ENCODE measurements at places on chromosomes 16 and 17.

GRCh38 chr16:83482545-83483162 is 325.1 kb upstream of the HSBP1 start:
- DNase-seq: no peak

- DNase-seq: no peak
Measured at GRCh38 chr17:82287868-82288801, 14.6 kb upstream of the CSNK1D start.

- DNase-seq: no peak
Measured at GRCh38 chr17:77508047-77508715, 367.4 kb downstream of the SEC14L1 start.

- no peak for DNase-seq
Measured at GRCh38 chr17:78108726-78109488, 19.6 kb downstream of the TMC6 start.

GRCh38 chr17:80319999-80320344 is 59.3 kb downstream of the RNF213 start:
- DNase-seq: no peak

GRCh38 chr17:7108560-7108925 is 6.1 kb downstream of the ASGR2 start:
- DNase-seq: no peak

DNA sequence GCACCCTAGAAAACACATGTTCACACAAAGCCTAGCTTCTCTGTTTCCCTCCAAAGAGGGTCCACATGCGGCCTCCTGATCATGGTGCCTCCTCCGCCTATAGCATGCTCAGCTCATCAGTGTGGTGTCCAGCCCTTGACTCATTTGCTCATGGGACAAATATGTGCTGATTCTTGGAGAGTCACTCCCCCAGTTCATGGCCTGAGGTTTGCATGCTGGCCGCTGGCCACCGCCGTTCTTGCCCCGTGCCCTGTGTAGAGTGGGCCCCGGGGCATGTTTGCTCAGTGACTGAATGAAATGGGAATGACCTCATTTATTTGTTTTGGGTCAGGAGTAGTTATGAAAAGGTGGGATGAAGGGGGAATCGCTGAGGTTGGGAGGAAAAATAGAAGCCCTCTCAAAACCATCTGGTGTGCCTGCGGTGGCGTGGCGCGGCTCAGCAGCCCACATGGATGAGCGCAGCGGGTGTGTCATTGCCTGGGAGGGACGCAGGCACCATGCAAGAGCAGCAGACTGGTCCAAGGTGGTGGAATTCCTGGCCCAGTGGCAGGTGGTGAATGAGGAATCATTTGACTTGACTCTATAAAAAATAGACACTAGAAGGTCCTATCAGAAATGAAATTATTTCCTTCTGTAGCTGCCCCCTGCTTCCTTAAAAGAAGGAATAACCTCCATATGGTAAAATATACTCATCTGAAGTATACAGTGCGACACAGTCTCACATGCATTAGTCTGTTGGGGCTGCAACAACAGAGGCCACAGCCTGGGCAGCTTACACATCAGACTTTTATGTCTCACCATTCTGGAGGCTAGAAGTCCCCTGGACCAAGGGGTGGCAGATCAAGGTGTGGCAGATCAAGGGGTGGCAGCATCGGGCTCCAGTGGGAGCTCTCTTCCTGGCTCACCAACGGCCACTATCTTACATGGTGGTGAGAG is 31.7 kb downstream of the CRISPLD2 start:
- no peak for DNase-seq

GRCh38 chr16:14252860-14253259 is 181.7 kb downstream of the MRTFB start:
- DNase-seq: no peak

GRCh38 chr17:8380049-8380448 is 2.9 kb downstream of the RPL26 start:
- DNase-seq: no peak

DNA sequence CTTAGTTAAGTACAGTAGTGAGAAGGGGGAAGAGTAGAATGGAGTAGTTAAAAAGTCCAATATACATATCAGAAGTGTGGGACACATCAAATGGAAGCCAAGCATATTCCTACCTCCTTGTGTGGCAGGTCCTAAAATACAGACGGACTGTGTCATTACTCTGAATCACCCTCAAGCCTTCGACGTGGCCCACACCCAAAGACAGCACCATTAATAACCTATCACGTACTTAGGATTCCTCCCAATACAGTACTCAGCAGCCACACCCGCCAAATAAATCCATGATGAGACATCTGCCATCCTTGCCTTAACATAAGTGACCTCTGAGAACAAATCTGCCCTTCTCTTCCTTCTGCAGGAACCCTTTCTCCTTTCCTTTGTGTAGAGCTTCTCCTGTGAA is 38.9 kb downstream of the UBE2G1 start:
- DNase-seq: no peak

DNA sequence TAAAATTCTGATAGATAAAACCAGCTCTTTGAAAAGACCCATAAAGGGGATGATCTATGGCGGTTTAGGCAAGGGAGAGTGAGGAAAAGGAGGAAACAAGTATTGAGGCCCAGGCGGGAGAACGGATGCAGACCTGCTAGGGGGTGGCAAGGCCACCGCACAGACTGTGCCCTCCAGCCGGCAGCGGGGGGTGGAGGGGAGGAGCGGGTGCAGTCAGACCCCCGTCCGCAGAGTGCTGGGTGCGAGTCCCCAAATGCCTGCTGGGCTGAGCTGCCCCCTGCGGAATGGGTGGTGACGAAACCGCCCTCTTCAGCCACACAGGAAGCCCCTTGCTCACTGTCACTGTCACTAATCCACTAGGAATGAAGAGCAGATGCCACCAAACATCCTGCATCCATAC is 46.0 kb downstream of the LMF1 start:
- DNase-seq: no peak

DNA sequence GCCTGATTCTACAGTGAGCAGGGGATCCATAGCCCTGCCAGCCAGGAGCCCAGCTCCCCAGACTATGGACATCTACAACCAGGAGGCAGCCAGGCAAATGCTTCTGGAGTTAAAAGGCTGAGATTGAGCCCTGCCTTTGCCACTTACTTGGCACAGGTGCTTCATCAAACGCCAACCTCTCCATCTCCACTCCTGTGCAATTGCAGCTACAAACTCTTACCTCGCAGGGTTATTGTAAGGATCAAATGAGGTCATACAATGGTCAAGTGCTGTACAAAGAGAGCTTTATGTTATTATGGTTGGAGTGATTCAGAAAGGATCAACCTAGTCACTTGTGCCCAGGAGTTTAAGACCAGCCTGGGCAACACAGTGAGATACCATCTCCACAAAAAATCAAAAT is 9.8 kb upstream of the MYO18A start:
- DNase-seq: no peak

GRCh38 chr17:76866774-76867577 is 1.2 kb upstream of the MGAT5B start:
- DNase-seq: no peak

DNA sequence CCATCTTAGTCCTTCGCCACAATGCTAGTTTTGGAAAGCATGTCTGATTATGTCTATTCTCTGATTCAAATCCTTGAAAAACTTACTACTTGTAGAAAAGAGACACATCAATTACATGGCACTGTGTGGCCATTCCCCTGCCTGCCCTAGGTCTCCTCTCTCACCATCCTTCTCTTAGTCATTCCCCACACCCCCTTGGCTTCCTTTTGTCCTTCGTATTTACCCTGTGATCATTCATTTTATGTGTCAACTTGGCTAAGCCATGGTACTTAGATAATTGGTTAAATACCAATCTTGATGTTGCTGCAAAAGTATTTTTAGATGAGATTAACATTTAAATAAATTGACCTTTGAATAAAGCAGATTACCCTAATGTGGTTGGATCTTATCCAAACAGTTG is 122.9 kb upstream of the CDH11 start:
- no peak for DNase-seq

DNA sequence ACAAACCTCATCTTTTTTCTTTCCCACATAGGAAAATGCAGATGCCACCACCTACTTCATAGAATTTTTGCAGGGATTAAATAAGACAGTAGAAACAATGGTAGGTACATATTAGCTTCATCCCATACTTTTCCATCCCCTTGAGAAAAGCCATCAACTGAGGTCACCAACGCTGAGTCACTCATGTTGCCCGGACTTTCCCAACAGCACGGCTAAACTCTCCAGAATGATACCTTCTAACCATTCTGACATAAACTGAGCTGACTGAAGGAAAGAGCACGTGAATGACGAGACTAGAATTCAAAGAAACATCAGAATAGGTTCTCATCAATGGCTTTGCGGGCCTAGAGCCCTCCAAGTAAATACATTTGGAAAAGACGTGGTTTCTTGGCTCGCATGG is 146.0 kb upstream of the RCVRN start:
- DNase-seq: no peak

- DNase-seq: no peak
Measured at GRCh38 chr17:30326809-30327208, 7.0 kb downstream of the TMIGD1 start.

DNA sequence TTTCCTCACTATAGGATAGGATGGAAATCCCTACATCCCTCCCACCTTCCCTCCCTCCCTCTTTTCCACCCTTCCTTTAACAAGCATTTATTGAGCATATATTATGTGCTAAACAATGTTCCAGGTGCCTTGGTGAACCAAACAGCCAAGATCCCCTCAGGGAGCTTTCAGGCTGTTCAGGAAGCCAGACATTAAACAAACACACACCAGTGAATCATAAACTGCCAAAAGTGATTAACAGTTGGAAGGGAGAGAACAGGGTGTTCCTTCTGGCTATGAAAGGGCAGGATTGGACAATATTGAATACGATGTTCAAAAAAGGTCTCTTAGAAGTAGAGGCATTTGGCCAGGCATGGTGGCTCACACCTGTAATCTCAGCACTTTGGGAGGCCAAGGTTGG is 22.8 kb upstream of the CNEP1R1 start:
- no peak for DNase-seq

DNA sequence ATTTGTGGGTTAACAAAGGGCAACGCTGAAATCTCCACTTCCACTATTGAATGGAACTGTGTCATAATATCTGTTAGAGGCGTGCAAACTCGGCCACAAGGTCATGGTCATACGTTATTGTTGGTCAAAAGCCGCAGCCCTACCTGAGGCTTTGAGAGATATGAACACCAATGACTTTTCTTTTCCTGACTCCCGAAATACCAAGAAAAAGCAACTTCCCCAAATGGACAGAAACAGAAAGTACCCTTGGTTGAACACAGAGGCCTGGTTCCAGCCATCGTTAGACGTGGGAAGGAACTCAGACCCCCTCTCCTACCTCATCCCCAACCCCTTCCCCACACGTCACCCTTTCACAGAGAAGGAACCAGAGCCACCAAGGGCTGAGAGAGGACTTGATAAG is 1.4 kb upstream of the PIK3R5 start:
- DNase-seq: no peak

DNA sequence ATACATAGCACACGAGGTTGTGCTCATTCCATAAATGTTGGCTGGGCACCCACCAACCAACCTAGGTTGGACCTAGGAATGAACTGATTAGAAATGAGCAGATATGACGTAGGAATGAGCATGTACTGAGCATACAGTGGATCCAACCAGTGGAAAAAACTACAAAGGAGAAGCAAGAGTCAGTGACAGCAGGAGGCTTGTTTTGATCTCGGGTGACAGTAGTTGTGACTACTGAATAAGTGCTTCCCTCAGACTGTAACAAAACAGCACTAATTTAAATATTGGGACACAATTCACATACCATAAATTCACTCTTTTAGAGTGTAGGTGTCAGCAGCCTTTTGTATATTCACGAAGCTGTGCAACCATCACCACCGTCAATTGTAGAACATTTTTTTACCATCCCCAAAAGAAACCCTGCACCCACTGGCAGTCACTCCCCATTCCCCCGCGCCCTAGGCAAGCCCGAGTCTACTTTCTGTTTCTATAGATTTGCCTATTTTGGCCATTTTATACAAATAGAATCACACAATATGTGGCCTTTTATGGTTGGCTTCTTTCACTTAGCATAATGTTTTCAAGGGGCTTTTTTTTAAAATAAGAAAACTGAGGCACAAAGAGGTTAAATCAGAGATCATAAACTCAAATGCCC is 7.0 kb downstream of the VAC14 start:
- DNase-seq: no peak

GRCh38 chr17:72416905-72417304 is 296.1 kb downstream of the SOX9 start:
- no peak for DNase-seq

GRCh38 chr16:58495521-58496331 is 4.2 kb upstream of the NDRG4 start:
- DNase-seq: no peak

DNA sequence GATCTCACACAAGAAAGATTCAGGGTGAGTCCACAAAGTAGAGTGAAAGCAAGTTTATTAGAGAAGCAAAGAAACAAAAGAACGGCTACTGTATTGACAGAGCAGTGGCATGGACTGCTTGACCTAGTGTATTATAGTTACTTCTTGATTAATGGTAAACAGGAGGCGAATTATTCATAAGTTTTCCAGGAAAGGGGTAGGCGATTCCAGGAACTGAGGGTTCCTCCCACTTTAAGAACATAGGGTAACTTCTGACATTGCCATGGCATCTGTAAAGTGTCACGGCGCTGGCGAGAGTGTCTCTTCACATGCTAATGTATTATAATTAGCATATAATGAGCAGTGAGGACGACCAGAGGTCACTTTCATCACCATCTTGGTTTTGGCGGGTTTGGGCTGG is 93.2 kb downstream of the CACNG3 start:
- DNase-seq: no peak

GRCh38 chr16:51916814-51917213 is 630.1 kb downstream of the TOX3 start:
- DNase-seq: no peak

DNA sequence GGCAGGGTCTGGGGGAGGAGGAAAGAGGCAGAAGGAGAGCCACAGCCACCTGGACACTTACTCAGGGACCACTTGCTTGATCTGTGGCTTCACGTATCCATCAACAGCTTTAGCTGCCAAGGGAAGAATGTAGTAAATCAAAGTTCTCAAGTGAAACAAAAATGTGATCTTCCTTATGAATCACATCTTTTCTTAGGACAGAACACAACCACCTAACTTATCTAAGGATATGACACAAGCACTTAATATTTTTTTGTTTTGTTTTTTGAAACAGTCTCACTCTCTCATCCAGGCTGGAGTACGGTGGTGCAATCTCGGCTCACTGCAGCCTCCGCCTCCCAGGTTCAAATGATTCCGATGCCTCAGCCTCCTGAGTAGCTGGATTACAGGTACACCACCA is 8.4 kb upstream of the GHDC start:
- no peak for DNase-seq

- no peak for DNase-seq
Measured at GRCh38 chr16:84501077-84501735, 3.3 kb downstream of the MEAK7 start.

Data from spinal cord (tissue), 10 donors.